ENCODE measurements at places on chromosomes 16 and 17.
A peak's percentile ranks its signal among the peaks of the same experiment; 100 is the strongest.

GRCh38 chr16:57486858-57487834 is 853 bp upstream of the DOK4 start:
- DNase-seq, result no peak

GRCh38 chr17:8151641-8152111 is 528 bp downstream of the PER1 start:
- peak; percentile 64 for DNase-seq

- no peak for DNase-seq
Measured at GRCh38 chr16:74749291-74750055, 25.1 kb downstream of the FA2H start.

DNA sequence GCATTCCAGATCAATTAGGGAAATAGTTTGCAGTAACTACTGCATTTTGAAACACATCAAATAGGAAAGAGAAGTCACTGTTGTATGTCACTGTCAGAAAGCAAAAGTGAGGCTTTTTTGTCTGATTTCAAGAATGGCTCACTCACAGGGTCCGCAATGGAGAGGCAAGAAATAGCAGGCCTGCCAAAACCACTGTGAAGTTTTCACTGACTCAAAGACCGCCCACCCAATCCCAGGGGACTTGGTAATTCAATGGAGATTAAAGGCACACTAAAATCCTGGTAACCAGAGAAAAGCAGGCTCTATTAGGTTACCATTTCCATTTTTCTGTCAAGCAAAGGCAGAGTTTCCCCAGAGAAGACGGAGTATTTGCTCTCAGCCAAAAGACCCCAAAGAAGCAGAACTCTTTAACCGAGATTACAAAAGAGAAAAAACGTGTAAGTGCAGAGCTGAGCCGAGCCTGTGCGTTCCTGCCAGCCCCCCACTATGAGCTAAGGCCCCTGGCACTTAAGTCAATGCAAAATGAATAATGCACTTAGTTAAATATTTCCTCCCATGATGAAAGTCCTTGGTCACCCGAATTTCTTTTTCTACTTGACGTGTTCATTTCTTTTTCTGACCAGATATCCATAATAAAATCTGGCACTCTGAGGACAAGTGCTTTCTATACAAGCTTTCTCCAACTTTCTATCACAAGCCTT is 57.0 kb downstream of the FOXL1 start:
- DNase-seq, result no peak

GRCh38 chr17:68125111-68125870 is 89.8 kb downstream of the KPNA2 start:
- DNase-seq, result no peak

- peak; percentile 73 for DNase-seq
Measured at GRCh38 chr17:63946440-63947363, 14.6 kb upstream of the CD79B start.

- peak; percentile 34 for DNase-seq
Measured at GRCh38 chr17:73430848-73431247, 119.0 kb upstream of the CDC42EP4 start.

DNA sequence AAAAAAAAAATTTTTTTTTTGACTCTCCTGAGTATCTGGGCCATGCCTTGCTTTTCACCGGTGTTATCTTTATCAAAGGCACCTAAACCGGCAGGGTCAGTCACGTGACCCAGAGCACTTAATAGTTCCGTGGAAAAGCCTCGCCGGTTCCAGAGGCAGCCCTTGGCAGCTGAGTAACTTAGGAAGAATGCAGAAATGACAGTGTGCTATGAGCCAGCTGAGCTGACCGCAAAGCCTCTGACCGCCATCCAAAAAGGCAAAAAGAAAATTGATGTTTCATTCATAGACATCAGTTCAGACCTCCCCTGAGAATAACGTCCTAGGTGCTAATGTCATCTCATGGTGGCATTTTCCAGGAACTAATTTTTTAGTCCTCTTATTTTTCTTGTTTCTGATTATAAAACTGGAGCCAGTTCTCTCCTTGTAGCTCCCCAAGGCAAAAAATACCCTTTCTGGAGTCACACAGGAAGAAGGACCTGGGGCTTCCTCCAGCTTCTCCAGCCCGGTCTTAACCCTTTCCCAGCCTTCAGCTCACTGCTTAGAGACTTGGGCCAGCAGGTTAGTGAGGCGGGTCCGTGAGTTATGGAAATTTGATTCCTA is 122.6 kb downstream of the SOCS1 start:
- DNase-seq, result no peak

DNA sequence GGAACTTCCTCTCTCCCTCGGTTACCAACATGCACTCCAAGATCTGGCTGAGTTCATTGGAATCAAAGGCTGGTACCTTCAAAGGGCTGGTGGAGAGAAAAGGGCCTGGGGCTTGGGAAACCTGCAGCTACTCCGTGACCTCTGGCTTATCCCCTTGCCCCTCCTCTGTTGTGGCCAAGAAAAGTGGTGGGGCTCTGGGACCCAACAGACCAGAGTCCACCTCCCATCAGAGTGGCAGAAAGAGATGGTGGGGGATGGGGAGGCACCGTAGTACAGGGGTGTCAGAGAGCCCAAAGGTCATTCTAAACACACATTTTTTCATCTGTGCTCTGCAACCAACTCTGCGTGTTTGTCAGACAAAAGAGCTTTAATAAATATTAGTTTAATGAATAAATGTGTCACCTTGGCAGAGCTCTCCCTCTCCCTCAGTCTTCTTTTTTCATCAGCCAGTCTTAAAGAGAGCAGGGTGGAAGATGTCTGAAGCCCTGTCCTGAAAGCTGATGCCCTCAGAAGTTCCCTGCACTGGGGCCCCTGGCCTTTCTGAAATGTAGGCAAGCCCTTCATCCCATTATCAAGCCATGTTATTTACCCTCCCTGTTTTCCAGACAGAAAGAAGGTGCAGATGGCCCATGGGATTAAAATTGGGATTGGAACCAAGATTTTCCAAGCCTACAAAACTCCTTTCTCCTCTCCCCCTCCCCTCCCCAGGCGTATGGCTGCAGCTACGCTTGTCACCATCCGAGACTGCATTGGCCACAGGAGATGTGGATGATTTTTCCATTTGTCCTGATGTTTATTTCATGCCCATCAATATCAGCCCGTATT is 227.3 kb downstream of the CCDC182 start:
- no peak for DNase-seq

- no peak for DNase-seq
Measured at GRCh38 chr16:14369734-14370598, 260.1 kb downstream of the PARN start.

DNA sequence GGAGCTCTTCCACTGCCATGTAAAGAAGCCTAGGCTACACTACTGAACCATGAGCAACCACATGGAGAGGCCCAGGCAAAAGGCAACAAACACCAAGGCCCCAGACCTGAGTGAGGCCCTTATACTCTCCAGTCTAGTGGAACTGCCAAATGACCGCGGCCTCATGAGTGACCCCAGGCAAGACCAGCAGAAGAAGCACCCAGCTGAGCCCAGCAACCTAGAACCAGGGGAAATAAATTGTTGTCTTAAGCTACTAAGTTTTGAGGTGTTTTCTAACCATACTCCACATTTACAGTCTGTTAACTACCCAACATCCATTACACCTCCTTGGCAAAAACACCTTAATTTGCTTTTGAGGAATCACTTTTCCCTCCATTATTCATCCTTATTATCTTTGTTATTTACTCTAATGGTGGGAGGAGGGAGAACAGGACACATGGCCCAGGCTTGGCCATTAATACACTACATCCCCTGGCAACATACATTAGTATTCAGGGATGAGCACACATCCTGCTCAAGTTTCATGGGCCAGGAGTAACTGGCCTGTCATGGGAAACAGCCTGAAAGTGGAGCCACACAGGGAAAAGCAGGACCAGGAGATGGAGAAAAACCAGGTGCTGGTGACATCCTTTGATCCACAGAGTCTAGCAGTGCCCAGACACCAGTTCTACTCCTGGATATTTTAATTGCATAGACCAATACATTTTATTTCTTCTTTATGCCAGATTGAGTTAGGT is 26.2 kb downstream of the SLC39A11 start:
- no peak for DNase-seq

DNA sequence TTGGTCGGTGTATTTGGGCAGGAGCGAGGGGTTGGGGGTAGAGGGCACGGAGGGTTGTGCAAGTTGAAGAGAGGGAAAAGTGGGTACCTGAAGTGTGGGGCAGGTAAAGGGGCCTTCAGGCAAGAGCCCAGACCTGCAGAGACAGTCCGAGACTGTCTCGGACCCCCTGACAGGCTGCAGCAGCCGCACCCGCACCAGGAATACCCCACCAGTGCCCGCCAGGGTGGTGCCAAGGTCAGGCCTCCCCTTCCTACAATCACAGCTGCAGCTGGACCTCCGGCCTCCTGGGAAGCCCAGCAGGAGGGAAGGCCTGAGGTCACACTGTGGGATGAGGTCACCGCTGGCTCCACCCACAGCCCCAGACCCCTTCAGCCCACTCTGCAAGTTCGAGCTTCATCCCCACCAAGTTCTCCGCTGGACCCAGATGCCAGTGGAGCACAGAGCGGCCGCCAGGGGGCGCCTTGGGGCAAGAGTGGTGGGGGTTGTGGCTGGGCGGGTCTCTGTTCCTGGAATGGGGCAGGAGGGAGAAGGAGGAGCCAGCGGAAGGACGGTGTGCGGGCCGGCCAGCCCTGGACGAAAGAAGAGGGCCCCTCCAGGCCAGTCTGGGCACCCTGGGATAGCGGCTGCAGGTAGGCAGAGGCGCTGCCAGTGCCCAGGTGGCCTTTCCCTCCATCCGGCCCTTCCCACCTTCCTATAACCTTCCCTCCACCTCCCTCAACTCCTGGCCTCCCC is at the start of gene HSD3B7:
HSD3B7 (plus strand) TSS at position 539 of the 732 bp plus-strand sequence. CDS start 452 bp downstream, outside the sequence.
- DNase-seq, result peak; percentile 88

DNA sequence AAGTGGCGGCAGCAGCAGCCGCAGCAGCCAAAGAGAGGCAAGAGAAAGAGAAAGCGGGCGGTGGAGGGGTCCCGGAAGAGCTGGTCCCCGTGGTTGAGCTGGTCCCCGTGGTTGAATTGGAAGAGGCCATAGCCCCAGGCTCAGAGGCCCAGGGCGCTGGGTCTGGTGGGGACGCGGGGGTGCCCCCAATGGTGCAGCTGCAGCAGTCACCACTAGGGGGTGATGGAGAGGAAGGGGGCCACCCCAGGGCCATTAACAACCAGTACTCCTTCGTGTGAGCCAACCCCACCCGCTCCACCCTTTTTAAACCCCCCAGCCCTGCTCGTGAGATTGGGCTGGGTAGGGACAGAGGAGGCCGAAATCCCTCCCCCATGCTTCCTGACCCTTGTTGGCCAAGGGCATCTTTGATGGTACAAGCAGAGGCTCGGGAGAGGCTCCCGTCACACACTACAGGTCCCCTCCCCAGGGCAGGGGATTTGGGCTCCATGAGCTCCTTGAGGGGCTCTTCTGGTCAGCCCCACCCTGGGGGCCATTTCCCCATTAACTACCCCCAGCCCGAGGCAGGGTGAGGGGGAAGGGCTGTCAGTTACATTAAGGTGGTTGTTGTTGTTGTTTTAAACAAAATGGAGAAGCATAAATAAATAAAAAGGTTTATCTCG is 4.6 kb upstream of the ATP2A1 start:
- DNase-seq, result peak; percentile 76

DNA sequence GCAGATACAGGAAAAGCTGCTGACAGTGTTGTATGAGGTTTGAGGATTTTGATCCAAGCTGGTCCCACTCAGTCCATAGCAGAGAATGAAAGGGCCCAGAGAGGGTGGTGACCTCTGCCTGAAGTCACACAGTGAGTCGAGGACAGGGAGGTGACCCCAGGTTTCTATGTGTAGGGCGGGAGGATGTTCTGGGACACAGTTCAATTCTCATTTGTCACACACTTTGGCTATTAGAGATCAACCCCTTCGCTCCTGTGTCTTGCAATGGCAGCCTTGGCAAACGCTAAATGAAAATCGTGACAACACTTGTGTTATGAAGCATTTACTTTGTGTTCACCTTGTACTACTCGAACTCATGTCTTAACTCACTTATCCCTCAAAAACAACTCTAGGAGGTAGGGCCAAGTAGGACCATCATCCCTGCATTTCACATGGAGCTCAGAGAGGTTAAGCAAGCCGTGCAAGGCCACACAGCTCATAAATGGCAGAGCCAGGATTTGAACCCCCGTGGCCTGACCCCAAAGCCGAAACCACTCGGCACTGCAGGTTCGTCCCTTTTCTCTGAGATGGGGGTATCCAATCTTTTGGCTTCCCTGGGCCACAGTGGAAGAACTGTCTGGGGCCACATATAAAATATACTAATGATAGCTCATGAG is 10.2 kb downstream of the DEXI start:
- DNase-seq, result no peak

DNA sequence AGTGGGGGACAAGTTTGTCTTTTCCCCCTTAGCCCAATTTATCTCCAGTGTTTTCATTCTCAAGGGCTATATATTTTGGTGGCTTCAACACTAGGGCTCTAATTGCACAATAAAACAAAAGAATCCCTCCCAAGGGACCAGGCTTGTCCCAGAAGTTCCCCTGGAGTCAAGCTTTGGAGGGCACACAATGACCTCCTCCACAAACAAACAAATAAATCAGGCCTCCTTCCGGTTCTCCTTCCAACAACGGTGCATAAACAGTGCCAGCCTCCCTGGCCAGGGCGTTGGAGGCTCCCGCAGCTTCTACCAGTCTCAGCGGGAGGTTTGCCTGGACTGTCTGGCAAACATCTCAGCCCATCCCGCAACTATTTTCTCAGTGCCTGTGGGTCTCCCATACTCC is 188.0 kb upstream of the FOXF1 start:
- DNase-seq, result no peak

GRCh38 chr17:55458978-55459377 is 37.3 kb upstream of the MMD start:
- DNase-seq, result peak; percentile 71

- DNase-seq, result no peak
Measured at GRCh38 chr17:914561-914960, 65.0 kb downstream of the NXN start.

DNA sequence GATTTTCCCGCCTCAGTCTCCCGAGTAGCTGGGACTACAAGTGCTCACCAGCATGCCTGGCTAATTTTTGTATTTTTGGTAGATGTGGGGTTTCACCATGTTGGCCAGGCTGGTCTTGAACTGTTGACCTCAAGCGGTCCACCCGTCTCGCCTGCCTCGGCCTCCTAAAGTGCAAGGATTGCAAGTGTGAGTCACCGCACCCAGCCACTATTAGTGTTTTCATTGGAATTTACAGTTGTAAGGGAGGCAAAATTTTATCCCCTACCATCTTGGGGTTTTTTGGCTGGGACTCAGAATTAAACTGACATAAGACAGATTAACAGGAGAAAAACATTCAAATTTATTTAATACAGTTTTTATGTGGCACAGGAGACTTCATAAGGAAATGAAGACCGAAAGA is 12.3 kb upstream of the MYCBPAP start:
- no peak for DNase-seq

DNA sequence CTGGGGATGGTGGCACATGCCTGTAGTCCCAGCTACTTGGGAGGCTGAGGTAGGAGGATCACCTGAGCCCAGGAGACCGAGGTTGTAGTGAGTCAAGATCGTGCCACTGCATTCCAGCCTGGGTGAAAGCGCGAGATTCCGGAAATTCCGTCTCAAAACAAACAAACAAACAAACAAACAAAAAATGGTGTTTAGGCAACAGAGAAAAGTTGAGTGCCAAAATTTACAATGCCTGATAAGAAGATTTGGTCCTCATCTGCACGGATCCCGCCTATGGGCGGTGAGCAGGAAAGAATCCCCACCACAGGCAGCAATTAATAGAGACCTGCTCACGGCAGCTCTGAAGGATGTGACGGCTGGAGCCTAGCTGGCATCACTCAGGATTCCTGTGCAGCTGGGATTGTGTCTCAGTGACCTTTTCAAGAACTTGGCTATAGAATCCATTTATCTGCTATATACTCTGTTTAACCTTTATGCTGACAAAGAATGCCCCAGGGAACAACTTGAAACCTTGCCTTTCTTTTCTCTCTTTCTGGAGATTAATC is 14.0 kb upstream of the TEX2 start:
- DNase-seq, result no peak

Data from activated T-cell treated with anti-CD3 and anti-CD28 coated beads, Interleukin-2, amount 50 U/mL, for 24 hours (primary cell).